ENCODE measurements at places on chromosomes 4 and X. TPM values are rescaled to one million over a fixed set of nuclear protein-coding genes. Genes with fewer than 3 reads are reported as not detected.

DNA sequence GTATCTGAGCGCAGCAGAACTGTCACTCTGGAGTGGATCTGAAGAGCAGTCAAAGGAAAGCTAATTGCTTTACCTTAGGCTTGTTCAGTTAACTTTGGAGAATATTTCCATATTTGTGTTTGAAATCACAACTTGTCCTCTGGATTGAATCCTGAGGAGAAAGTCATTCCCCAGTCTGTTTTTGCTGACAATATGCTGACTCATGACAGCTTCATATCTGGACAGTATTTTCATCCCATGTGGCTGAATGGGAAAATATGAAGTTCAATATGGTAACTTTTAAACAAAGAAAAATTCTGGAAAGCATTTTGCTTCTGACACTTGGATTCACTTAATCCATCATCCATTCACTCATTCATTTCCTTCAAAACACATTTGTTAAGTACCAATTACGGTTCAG is 46.3 kb upstream of the MAGEC3 start:
- no peak for DNase-seq

The TMEM271 gene
- 5.4 TPM for total RNA-seq

- DNase-seq = peak; percentile 54
These were observed 1.6 kb downstream of the FAM13A start for GRCh38 chr4:89055157-89056080.

GRCh38 chr4:8192748-8193738 is 6.0 kb upstream of the SH3TC1 start:
- no peak for DNase-seq

The RNF128 gene
- 0.43 TPM for total RNA-seq

All from G401 (cell line).